Amygdala (tissue), 56 donors: ENCODE measurements at places on chromosomes 2 and 18.

DNA sequence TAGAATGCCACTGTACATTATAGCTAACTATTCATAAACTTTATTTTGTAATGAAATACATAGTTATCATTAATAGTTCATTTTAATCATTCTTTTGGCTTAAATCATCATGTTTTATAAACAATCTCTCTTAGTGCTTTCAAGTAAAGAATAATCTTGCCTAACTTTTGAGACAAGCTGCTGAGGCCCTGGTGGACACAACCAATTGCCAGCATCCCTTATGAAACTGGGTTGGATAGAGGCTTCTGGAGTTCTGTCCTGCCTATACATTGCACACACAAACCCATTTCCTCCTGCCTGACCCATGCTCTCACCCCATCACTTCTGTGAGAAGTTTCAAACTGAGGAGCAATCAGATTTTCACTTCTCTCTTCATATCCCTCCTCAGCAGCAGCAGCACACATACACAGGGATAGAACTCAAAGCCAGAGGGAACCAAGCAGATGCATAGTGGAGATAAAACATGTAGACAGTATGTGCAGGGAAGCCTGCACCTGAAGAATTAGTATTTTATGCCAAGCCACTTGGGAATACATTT is 450.0 kb upstream of the SLC14A2 start:
- DNase-seq = no peak

DNA sequence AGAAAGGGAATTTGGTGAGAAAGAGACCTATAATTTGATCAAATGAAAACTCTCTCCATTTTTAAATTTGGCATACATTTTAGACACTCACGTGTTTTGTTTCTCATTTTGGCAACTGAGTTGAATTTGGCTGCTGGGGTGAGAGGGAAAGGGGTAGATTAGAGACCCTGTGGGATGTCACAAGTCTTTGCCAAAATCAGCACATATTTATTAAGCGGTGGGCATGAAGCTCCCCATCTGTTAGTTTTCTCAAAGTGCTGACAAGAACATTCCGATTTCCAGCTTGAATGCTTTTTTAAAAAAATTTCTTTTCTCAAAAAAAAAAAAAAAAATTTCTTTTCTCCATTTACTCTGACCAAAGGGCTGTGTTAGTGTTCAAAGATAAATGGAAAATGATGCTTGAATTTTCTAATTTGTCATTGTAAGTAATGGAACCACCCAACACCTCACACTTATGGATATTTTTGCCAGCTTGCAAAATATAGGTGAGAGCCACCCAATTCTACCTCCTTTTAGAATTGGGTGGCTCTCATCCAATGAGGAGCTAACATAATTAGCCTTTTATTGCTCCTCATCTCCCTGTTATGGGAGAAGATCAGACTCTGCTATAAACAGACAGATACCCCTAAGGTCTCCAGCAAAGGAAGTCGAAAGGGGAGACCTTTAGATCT is 222.9 kb upstream of the FN1 start:
- no peak for DNase-seq

DNA sequence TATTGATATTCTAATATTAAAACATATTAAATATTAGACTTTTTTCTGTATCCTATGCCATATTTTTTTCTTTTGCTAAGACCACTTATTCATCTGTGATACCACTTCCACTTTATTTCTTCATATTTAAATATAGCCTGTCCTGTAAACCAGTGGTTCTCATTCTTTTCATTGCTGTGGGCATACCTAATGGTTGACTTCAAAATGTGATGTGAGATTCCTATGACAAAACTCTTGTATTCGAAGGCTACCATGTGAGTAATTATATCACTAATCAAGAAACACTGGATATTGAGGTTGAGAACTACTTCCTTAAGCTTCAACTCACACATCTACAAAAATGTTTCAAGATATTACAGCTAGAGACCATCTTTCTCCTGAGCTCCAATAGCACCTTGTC is 3.6 kb downstream of the SCRN3 start:
- no peak for DNase-seq

- DNase-seq = no peak
Measured at GRCh38 chr2:3307236-3307635, 70.4 kb downstream of the EIPR1 start.

DNA sequence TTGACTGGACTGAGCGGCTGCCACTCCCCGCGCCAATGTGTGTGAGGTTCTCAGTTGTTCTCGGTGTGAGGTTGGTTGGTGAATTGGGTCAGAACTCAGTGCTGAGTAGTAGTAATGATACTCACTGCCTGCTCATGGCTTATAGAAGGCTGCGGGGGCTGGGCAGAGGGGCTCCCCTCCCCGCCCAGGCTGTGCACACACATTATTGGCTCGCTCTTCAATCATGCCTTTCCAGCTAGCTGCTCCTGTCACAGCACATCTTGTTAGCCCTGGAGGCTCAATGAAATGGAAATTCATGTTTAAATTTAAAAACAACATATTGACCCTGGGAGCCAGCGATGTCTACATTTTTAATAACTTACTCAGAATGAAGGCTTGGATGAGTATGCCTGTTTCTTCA is 152.8 kb downstream of the CELF4 start:
- DNase-seq = no peak

DNA sequence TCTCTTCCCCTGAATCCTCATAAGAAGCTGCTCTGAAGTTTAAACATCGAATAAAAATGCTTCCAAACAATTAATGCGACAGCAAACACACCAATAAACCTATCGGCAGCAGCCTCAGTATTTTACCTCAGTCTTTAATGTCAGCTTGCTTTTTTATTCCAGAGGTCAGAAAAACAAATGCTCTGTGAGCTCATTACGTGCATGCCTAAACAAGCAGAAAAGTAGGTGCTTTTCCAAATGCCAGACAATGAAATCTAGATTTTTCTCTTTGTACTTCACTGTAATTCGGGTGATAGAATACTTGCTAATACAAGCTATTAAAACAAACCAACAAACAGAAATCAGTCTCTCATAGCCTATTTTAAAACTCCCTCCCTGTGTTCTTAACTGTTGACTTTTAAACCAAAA is 381.5 kb downstream of the NRXN1 start:
- DNase-seq = no peak

GRCh38 chr2:65370387-65371073 is 61.9 kb downstream of the SPRED2 start:
- DNase-seq = no peak

- no peak for DNase-seq
Measured at GRCh38 chr2:62293490-62294271, 97.8 kb downstream of the B3GNT2 start.

DNA sequence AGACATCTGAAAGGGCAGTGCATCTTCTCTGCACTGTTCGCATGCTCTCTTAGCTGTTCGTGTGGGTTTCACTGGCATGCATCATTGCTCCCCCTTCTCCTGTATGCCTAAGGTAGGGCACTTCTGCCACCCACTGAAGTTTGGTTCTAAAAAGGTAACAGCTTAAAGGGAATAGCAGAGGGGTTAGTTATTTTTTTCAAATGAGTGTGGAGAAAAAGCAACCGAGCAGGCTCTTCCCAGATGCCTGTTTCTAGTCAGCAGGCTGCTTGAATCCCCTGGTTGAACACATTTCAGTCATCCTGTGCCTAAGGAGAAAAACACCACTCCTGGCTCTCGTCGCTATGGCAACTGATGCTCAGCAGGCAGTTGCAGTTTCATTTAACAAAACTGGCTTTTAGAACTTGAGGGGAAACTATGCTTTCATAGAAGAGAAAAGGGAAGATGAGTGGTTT is 69.8 kb upstream of the GALNT3 start:
- no peak for DNase-seq

DNA sequence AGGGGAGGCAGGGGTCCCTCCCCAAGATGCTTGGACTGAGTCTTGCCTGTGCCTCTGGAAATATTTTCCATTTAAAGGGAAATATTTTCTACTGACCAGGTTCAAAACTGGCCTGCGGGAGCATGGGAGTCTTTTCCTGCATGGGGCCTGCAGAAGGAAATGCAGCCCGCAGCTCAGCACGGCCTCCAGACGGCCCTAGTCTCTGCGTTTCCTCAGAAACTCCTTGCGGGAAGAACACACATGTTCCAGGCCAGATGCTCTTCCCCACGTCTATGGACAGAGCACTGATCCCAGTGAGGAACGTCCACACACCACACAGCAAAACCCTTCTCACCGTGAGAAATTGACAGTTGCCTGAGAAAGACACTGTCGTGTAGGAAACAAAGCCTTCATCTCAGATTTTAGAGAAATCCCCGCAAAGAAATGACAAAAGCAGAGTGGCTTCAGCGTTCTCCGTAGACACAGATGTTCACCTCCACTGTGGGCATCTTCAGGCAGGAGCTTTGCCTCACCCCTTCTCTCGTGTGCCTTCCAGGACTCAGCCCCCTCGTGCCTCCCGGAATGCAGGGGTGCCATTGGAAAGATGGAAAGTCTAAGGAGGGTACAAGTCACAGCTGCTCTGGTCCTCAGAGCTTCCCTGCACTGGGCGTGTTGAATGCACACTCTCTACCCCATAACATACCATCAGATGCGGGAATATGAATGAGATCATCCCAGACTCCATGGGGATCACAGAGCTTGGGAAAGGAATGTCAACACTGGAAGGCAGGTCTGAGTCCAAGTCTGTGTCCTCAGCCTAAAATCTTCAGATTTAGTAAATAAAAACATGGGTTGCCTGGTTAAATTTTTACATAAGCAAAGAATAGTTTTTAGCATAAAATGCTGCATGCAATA is 438.7 kb upstream of the SALL3 start:
- DNase-seq = no peak

DNA sequence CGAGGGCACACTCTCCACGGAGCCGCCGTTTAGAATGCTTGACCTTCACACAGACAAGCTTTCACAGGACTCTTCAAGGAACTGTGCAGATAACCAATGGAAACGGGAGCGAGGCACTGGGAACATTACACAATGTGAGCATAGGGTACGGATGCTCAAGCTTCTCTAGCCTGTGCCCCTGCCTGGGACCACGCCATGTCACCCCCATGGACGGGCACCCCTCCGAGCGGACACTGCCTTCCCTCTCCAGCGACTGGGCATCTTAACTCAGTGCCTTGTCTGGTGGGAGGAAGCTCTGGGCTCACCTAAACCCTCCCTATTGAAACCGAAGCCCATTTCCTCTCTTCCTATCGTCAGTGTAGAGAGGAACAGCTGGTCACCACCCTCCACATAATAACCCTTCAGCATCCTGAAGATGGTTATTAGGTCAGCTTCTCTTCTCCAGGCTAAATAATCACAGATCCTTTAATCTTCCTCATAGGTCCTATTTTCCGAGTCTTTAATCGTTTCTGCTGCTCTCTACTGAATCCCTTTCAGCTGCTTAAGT is 626.7 kb downstream of the GALR1 start:
- no peak for DNase-seq

- DNase-seq = no peak
Measured at GRCh38 chr2:26726228-26726627, 33.7 kb downstream of the KCNK3 start.

GRCh38 chr2:165407466-165407865 is 62.0 kb upstream of the CSRNP3 start:
- DNase-seq = no peak
